Activated CD4-positive, CD25-positive, alpha-beta regulatory T cell treated with anti-CD3 and anti-CD28 coated beads, Interleukin-2, amount 50 U/mL, for 16 hours (primary cell): ENCODE measurements at places on chromosomes 3 and 15.

- no peak for DNase-seq
These were observed 122.1 kb downstream of the FOXB1 start for GRCh38 chr15:60126200-60126599.

- DNase-seq: no peak
These were observed 180.7 kb upstream of the LMCD1 start for GRCh38 chr3:8320711-8321458.

- DNase-seq: no peak
These were observed 41.4 kb downstream of the COL6A6 start for GRCh38 chr3:130558366-130558765.

DNA sequence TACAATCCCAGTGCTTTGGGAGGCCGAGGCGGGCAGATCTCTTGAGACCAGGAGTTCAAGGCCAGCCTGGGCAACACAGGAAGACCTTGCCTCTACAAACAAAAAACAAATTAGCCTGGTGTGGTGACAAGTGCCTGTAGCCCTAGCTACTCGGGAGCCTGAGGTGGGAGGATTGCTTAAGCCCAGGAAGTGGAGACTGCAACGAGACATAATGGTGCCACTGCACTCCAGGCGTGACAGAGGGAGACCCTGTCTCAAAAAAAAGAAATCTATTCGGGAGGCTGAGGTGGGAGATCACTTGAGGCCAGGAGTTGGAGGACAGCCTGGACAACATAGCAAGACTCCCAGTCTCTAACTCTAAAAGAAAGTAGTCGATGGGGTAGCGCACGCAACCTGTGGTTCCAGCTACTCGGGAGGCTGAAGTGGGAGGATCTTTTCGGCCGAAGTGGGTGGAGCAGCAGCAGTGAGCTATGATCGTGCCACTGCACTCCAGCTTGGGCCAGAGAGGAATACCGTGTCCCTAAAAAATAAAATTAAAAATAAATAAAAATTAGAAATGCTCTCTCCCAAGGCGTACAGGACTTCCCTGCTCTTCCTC, 775 bp downstream of the C3orf33 start:
- no peak for DNase-seq

GRCh38 chr15:78162038-78162437, 12.9 kb downstream of the IDH3A start:
- no peak for DNase-seq

- no peak for DNase-seq
These were observed 793.0 kb downstream of the MCTP2 start for GRCh38 chr15:95024351-95024750.

DNA sequence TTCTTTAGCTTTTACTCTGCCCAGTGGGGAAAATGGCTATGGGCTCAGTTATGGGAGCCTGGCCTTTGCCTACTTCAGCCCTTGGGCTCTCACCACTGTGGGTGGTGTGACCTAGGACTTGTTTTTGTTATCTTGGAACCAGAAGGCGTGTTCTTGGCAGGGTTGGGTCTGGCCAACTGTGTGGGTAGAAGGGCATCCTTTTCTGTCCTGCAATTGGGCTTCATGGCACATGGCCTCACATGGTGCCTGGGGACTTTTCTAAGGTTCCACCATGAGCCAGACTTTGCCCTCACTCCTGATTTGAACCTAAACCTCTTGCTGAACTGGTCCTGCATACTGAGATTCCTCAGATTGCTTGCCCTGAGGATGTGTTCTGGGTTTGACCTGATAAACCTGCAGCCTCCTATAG, 1.7 kb downstream of the GLYCTK start:
- DNase-seq: no peak

GRCh38 chr3:36893137-36893557, 51.7 kb downstream of the TRANK1 start:
- DNase-seq: no peak

- DNase-seq: no peak
These were observed 13.1 kb downstream of the PARL start for GRCh38 chr3:183871541-183871940.

DNA sequence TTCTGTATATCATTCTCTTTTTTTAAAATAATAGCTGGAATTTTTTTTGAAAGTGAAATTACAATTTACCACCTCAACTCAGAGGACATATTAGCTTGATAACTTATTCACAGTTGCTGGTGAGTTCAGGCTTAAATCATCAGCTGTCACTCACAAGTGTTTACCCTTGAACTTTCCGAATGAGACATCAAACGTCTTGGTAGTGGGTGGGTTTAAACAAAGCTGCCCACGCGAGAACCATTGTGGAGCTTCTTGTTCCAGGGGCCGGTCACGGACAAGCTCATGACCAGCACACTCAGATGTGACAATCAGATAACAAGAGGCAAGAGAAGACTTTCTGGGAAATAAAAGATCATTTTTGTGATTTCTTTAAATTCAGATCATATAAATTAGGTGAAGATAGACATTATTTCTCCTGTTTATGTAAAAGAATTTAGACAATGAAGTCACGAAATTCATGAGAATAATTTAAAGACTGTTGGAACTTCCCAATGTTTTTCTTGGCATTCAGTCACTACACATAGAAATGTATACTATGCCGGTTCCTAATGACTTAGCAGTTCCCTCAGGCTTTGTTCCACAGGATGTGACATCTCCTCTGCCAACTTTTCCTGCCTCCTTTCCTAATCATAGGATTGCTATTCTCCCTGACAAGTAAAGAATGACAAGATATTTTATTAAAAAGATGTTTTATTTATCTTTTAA, 29.3 kb downstream of the BTD start:
- no peak for DNase-seq

- no peak for DNase-seq
These were observed 925.6 kb downstream of the FHIT start for GRCh38 chr3:60325610-60326170.

DNA sequence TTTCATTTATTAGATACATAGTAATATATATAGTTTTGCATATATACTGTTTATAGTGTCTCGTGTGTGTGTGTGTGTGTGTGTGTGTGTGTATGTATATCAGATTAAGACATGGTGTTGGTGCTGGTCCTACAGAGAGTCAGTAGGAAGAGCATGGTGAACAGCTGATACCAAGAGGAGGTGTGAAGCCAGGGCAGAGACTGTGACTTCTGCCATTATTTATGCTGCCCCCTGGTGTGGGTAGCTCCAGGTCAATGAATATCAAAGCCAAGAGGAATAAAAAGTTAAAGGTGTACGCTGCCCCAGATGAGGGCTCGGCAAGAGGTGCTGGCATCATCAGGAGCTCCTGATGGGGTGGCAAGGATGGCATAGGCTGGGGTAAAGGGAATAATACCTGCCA, 299.5 kb upstream of the RASGRP1 start:
- DNase-seq: no peak

GRCh38 chr3:176090727-176091126, 1106.6 kb downstream of the TBL1XR1 start:
- DNase-seq: no peak

DNA sequence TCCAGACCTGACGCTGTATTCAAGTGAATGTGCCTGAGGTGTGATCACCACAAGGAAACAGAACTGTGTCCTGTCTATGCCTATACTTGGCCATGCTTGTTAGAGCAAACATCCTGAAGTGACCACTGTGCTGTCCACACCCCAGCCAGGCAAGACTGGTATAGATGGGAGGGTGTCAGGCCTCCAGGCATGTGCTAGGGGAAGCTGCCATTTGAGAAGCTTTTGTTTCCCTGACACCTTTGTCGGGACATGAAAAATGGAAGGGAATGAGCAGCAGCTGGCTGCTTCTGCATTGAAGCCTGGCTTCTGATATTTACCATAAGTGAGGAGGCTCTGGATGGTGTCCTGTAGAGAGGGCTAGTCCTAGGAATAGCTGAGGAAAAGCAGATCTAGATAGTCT, 106.2 kb downstream of the CPNE4 start:
- no peak for DNase-seq

DNA sequence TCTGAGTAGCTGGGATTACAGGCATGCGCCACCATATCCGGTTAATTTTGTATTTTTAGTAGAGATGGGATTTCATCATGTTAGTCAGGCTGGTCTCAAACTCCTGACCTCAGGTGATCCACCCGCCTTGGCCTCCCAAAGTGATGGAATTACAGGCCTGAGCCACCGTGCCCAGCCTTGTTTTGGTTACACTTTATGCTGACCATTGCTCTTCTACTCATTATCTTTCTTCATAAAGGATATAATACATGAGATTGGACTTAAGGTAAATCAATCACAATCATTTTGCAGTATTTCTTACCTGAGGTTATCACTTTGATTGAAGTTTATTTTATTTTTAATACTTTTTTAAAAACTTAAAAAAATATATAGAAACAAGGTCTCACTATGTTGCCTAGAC, 2.2 kb upstream of the LEO1 start:
- no peak for DNase-seq

- no peak for DNase-seq
These were observed 477.8 kb downstream of the FGF12 start for GRCh38 chr3:192249516-192249915.

- no peak for DNase-seq
These were observed 56.4 kb upstream of the C15orf39 start for GRCh38 chr15:75145027-75145841.

- no peak for DNase-seq
These were observed 497.0 kb upstream of the CCDC54 start for GRCh38 chr3:106880206-106880605.

DNA sequence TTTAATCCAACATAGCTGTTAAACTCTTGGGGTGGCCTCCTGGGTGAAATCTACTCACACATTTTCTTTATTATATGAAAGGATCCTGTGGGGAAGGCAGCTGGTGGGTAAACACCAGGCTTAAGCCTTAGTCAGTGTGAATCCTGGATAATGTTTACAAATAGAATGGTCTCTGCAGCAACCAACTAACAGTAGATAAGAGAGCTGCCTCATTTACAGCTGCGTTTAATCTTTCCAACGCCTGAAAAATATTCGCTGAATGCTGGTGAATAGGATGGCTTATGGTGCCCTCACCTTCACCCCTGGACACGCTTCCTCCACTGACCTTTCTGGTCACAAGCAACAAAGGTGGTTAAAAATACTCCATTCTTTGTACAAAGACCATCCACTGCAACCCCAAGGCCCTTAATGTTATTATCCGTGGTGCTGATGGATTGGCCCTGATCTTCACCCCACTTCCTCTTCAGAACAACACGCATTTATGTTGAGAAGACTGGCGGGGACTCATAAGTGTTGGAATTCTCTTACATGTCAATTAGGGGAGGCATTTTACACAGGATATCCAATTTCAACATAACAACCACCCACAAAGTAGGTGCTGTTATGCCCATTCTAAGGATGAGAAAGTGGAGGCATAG, 120.0 kb upstream of the FRMD4B start:
- no peak for DNase-seq

- DNase-seq: no peak
These were observed 74.6 kb upstream of the GOLGA8J start for GRCh38 chr15:30008156-30008555.

DNA sequence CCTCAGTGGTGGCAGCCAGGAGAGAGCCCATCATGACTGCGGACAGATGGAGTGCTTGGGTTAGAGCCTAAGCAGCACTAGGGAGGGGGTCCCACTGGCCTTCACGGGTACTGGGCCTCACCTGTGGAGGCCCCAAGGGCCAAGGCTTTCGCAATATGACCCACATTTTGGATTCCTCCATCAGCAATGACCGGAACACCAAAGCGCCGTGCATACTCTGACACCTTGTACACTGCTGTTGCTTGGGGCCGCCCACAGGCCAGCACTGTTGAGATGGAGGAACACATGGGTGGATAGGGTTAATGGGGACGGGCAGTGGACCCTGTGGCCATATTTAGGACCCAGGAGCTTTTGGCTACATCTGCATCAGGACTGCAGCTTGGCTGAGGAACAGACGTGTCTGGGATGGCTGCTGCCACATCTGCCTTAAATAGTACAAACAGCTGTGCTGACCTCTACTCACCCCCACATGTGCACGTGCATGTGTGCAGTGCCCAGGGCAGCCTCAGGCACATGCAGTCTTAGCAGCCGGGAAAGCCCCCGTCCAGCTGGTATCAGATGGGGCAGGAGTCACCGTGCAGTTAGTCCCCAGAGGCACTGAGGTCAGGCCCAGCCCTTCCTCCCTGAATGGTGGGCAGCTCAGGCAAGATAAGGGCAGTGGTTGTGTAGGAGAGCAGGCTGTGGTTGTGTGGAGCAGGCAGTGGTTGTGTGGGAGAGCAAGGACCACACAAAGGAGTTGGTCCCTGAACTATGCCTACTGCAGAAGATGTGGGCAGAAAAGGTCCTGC, 3.3 kb downstream of the NDUFAF3 start:
- no peak for DNase-seq

- DNase-seq: no peak
These were observed 2.1 kb downstream of the RNU5B-1 start for GRCh38 chr15:65306551-65306950.

DNA sequence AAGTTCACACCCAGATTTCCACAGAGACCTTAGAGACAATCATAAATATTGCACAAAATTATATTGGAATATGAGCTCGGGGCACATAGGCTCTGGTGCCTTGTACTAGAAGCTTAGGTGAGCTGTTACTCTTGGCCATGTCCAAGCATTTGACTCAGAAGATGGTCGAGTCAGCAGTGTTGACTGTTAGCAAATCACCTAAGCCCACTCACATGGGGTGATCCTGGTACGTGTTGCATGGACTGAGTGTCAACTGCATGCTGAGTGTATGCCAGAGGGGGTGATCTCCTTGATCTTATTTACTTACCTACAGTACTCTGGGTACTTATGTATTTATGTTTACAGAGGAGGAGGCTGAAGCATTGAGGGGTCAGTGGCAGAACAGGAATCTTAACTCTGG, 14.0 kb downstream of the SMAD3 start:
- no peak for DNase-seq

DNA sequence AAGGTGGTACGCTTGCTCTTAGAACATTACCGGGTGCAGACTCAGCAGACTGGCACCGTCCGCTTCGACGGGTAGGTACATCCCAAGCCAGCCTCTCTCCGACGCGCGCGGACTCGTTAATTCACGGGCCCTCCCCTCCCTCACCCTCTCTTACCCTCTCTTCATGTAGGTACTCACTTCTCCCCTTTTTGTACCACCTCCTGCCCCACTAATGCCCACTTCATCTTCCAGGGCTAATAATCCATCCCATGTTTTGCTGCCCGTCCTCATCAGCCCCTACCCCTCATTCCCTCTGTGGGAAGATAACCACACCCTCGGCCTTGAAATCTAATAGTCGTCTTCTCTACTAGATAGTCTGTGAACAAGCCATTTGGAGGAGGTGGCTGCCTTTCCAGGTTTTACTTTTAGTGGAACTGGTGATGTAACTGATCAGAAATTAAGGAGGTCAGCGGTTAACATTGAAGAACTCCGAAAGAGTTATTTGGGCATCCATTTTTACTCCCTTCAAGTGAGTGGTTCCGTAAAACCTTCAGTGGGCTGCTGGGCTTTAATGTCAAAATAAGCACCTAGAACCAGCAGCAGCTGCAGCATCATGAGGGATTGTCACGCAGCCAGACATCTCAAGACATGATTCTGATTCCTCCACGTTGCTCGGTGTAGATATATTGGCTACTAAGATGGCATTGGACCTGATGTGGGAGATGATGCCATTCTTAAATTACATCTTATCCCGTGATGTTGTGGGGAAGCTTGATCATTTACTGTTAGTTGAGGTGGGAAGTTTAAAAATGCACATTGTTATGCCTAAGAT, 1.3 kb downstream of the FEM1B start:
- DNase-seq: no peak
